ENCODE measurements at places on chromosomes 12 and 14.
A peak's percentile ranks its signal among the peaks of the same experiment; 100 is the strongest.

DNA sequence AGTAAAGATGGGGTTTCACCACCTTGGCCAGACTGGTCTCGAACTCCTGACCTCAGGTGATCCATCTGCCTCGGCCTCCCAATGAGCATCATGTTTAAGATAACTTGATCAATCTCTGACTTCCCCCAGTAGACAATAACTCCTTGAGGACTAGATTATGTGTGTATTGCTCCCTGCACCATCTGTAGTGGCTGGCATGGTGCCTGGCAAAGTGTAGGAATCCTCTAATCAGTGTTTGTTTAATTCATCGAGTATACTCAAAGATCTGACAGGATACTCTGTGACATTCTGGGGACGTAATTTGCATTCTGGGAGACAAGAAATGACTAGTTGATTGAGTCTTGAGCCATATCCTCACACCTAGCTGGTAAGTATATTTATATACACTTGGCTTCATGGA lies 873.5 kb upstream of the TMEM132C start:
- no peak for DNase-seq

- DNase-seq: no peak
Observed at GRCh38 chr14:80634106-80634758, 307.3 kb downstream of the CEP128 start.

GRCh38 chr12:95497031-95497430 lies 23.1 kb downstream of the METAP2 start:
- no peak for DNase-seq

DNA sequence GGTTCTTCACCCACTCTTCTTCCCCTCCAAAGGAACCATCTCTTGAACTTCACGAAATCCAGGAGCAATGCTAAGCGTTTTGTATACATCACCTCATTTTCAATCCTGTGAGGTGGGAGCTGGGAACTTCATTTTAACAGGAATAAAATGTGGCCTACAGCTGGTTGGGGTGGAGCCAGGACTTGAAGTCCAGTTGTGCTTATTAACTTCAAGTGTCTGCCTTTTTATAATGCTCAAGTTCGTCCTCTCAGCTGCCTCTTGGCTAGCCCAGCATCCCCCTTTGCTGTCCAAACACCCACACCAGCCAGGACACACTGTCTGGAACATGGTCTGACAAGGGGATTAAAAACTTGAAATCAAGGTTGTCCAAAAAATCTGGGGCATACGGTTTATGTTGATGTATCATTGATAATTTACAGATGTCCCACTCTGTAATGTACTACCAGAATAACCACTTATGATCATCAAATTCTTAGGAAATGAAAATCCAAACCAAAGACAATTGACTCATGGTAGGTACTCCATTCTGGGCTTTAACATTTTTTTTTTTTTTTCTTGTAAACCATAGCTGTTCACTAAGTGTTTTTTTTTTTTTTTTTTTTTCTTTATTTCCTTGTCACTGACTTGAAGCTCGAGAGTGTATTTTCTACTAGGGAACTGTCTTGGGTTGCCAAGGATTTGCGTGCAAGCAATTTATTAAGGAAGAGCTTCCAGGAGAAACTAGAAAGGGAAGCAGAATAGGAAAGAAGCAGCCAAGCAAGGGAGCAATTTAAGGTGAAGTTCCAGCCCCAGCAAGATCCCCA lies 252.3 kb downstream of the EFCAB11 start:
- DNase-seq: no peak

- DNase-seq: no peak
Observed at GRCh38 chr12:122965321-122965751, 927 bp downstream of the ABCB9 start.

DNA sequence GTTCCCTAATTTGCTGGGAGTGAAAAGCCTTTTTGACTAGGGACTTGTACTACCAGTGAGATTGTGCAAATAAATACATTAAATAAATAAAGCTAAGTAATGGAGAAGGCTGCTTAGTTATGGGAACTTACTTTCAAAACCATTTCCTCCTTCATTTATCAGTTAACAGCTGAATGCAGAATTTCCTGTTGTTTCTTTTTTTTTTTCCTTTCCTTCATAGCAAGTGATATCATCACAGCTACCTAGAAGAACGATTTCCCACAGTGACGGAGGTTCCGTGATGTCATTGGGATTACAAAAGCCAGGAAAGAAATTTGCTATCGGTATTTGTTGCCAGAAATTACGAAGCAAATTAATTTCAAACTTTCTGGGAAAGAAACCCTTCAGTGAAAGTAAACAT lies 42.1 kb upstream of the SOCS2 start:
- no peak for DNase-seq

DNA sequence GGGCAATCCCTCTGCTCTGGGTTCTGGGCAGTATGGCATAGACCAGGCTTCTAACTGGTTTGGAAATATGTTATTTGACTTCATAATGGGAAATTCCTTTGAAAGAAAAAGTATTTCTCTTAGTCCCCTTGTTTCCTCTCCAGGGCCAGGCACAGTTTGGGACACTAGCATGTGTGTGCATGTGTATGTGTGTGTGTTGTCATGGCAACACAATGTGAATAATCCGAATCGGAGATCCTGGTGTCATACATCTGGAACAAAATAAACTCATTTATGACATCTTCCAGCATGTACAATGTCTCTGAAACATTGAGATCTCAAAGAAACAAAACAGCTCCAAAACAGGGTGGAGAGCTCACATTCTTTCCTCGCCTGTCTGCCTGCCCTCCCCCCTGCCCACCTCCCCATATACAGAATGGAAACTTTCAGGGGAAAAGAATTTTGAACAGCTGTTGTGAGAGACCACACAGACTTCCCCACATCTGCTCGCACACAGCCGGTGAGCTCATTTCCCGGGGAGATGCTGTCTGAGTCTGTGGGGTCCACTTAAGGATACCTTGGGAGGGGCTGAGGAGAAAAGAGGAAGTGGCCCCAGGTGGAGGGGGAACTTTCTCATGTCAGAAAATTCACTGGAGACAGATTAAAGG lies 55.5 kb upstream of the PARP11 start:
- DNase-seq: no peak

GRCh38 chr12:85489194-85489593 lies 209.2 kb downstream of the ALX1 start:
- no peak for DNase-seq

- no peak for DNase-seq
Observed at GRCh38 chr14:79325071-79325470, 886.2 kb downstream of the DIO2 start.

- DNase-seq: peak; percentile 26
Observed at GRCh38 chr14:91324606-91325575, 80.4 kb upstream of the GPR68 start.

- DNase-seq: no peak
Observed at GRCh38 chr12:22348208-22348607, 13.7 kb upstream of the ST8SIA1 start.

- DNase-seq: peak; percentile 90
Observed at GRCh38 chr12:111429828-111430432, 24.2 kb downstream of the SH2B3 start.

- no peak for DNase-seq
Observed at GRCh38 chr14:72236629-72237028, 304.4 kb downstream of the RGS6 start.

DNA sequence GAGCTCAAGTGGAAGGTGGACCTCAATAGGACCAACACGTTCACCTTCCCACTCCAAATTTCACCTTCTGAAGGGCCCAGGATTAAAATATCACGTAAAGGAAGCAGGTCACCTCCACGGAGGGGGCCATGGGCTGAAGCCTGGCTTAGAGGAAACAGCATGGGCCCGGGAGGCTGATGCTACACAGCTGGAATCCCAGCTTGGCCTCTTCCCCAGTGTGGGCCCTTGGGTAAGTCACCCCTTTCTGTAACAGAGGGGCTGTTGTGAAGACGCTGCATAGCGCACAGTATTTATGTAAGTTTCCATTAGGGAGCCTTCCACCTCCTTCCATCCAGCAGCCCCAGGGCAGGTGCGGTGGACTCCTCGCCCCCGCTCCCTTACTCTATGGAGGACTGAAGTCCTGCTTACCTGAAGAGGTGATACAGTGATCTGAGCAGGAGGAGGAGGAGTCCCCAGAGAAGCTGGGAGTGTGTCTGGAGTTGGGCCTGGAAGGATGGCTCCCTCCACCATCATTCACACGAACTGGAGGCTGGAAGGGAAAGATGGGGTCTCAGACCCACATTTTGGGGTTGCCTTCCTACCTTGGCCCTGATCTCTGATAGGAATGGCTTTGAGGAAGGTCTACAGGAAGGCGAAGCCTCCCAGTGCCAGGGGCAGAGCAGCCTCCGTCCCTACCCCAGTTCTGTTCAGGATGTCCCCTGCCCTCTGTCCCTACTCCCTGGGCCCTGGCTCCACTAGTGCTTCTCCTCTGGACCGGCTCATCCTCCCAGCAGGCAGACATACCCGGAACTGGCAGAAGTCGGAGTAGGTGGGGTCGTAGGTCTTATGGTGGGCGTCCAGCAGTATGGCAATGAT lies 37.2 kb upstream of the HDAC7 start:
- no peak for DNase-seq

DNA sequence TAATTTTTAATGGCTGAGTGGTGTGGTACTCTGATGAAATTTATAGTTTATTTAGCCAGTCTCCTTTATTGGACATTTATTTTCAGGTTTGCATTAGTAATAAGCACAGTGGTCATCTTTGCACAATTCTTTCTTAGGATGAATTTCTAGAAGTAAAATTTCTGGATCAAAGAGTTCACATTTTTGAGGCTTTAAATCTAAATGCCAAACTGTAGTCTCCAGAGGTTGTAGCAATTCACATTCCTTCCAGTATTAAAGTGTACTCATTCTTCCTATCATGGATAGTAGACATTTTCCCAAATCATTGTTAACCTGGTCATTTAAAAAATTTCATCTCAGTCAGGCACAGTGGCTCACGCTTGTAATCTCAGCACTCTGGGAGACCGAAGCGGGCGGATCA lies 24.8 kb downstream of the SLC39A9 start:
- no peak for DNase-seq

DNA sequence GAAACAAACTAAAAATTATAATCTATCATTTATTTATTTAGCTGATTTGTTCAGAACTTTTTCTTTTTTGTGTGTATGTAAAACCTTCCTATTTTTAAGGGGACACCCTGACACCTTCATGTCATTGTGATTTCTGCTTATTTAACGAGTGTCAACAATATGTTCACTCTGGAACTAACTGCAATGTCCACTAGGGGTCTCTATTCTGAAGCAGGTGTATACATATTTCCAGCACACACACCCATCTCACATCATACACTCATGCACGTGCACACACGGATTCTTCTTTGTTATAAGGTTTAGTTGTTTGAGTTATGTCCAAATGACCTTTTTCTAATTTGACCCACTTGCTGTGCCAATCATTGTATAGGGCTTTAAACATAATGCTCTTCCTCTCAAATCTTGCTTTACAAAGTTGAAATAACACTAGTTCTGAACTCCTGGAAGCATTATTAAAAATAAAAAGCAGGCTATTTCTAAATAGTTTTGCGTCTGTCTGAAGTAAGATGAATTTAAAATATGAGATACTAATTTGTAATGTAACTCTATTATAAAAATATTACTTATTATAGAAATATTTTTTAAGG lies 15.5 kb downstream of the E2F7 start:
- peak; percentile 70 for DNase-seq

DNA sequence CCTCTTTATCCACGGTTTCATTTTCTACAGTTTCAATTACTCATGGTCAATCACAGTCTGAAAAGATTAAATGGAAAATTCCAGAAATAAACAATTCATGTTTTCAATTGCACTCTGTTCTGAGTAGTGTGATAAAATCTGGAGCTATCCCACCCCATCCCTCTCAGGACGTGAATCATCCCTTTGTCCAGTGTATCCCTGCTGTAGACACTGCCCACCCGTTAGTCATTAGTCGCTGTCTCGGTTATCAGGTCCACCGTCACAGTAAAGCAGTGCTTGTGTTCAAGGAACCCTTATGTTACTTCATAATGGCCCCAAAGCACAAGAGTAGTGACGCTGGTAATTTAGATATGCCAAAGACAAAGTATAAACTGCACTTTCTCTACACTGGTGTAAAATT lies 141.0 kb upstream of the LMNTD1 start:
- DNase-seq: no peak

DNA sequence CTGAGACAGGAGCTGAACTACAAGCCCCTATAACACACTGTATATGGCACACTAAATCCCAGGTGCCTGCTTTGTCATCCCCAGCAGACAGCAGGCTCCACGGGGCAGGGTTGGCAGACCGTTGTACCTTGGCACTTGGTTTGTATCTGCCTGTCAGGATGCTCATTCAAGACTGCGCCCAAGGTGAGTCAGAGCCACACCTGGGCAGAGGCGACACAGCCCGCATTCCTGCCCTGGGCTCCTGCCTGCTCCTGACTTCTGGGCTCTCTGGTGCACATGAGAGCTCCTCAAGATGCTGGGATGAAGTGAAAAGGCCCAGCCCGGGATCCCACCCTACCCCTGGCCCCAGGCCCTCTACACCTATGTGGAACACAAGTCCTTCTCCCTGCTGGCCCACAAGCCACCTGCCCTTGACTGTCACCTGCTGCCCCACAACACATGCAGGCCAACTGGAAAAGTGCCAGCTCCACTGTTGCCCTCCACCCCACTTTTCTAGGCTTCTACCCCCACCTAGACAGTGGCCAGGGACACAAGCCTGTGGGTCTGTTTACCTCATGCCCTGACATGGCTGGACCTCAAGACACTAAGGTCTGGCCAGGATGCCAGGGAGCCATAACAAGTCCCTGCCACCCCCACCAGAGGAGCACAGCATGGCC lies 30.8 kb upstream of the PNMA1 start:
- DNase-seq: peak; percentile 47

- peak; percentile 2 for DNase-seq
Observed at GRCh38 chr12:3491938-3492792, 1.2 kb downstream of the PRMT8 start.

GRCh38 chr12:48925304-48926011 lies at the start of gene FKBP11:
Gene FKBP11 (minus strand): TSS chr12:48925492. CDS start chr12:48925428, 64 bp downstream.
- DNase-seq: peak; percentile 73

DNA sequence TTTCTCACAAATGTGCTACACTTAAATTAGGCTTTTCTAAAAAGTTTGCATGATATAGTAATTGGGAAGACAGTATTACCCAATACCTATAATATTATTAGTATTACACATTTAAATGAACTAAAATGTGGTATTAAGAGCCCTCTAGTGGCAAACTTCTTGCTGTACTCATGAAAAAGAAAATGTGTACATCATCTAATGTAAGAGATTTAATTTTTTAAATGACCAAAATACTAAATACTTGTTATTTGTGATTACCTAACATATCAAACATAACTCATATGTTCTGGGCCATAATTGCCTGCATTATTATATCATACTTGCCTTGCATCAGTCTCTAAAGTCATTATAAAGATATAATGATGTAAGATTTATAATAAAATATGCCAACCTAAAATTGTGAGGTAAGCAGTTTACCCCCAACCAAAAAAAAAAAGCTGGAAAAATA lies 64.2 kb downstream of the DNAI7 start:
- DNase-seq: peak; percentile 66

- no peak for DNase-seq
Observed at GRCh38 chr12:20039562-20039961, 328.8 kb upstream of the PDE3A start.

- DNase-seq: no peak
Observed at GRCh38 chr12:62844915-62845314, 90.0 kb downstream of the PPM1H start.
